Dorsolateral prefrontal cortex (tissue), 122 donors: ENCODE measurements at places on chromosomes 2 and 18.

GRCh38 chr2:208153156-208153555, 7.2 kb upstream of the CRYGB start:
- no peak for DNase-seq

DNA sequence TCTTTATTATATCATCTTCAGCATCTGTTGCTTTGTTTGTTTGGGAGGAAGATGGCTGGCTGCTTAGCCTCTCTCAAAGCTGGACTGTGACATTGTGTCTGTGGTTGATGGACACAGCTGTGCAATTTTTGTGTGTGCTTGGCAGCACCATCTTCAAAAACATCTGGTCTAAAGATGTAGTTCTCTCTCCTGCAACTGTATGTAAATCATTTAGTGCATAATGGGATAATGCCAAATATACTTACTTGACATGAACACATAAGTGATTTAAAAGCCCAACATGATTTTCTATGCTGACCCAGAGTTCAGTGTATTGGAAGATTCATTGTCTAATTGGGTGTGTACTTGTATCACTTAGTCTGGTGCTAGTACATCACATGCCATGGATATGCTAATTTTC, 112.2 kb downstream of the MAP4K4 start:
- DNase-seq, result no peak

- no peak for DNase-seq
Observed at GRCh38 chr2:32697156-32697555, 69.3 kb downstream of the TTC27 start.

- no peak for DNase-seq
Observed at GRCh38 chr2:102620332-102620731, 979 bp downstream of the SLC9A2 start.

DNA sequence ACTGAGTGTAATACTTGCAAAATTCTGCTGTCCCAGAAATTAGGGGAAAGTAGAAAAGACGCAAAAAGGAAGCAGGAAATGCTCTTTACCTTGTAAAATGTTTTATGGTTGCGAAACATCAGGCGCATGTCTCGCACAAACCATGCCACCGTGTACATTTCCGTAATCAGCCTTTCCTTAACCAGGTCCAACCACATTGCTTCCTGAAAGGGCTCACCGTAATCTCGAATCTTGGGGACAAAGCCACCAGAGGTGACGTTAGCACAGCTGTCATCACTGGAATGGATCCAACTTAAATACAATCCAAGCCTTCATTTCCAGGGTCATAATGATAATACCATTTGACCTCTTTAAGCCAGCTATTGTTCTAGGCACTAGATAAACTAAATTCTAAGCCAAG, 49.3 kb downstream of the SP110 start:
- no peak for DNase-seq

GRCh38 chr2:118686346-118686745, 161.1 kb downstream of the EN1 start:
- DNase-seq, result no peak

DNA sequence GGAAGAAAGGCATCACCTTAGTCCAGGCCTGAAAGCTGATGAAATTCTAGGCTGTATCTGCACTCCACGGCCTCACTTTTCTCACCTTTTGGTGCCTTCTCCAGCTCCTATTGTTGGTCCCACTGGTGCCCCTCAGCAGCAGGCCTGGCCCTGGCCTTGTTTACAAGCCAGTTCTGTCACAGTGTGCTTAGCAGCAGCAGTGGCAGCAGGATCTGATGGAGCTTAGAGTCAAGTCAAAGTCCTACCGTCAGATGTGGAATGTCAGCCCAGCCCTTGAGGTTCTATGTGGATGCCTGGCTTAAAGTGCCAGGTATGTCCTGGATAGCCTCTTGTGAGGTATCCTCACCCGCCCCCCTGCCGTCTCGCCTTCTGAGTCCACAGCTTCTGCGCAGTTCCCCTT, 281.3 kb downstream of the SUCLG1 start:
- no peak for DNase-seq

GRCh38 chr2:164690361-164690760, 69.1 kb upstream of the GRB14 start:
- DNase-seq, result no peak

GRCh38 chr2:144372410-144373080, 147.4 kb downstream of the ZEB2 start:
- no peak for DNase-seq
